ENCODE measurements at places on chromosomes 12 and 14. TPM values are rescaled to one million over a fixed set of nuclear protein-coding genes. Genes with fewer than 3 reads are reported as not detected.

KRT8 gene
- 27.2 TPM for total RNA-seq

LTBP2 gene
- 41.6 TPM for total RNA-seq

MANSC1 gene
- 50.2 TPM for total RNA-seq

CABP1 gene
- total RNA-seq: 2.2 TPM

ABCD2 gene
- 0.12 TPM for total RNA-seq

RFX4 gene
- not detected for total RNA-seq

DENND5B gene
- 5.3 TPM for total RNA-seq

CDCA3 gene
- 14.5 TPM for total RNA-seq

NPFF gene
- total RNA-seq: not detected

BHLHE41 gene
- total RNA-seq: 1.1 TPM

- no peak overlapping the region for H3K4me3 ChIP-seq
- no peak for DNase-seq
- no peaks in the 10 kb centered on the region for H3K4me1 ChIP-seq
- H3K36me3 ChIP-seq: no peaks in the 10 kb centered on the region
- no peaks in the 10 kb centered on the region for H3K27me3 ChIP-seq
- H3K27ac ChIP-seq: no peak overlapping the region
These were observed 125.2 kb downstream of the BCL11B start for GRCh38 chr14:99146616-99147365.

- H3K27me3 ChIP-seq: no peaks in the 10 kb centered on the region
- no peaks in the 10 kb centered on the region for H3K4me1 ChIP-seq
- no peak for DNase-seq
- no peak overlapping the region for H3K27ac ChIP-seq
These were observed 226.9 kb upstream of the ARID2 start for GRCh38 chr12:45502481-45503128.

GRCh38 chr14:72560331-72560730, 333.6 kb downstream of the DPF3 start:
- no peaks in the 10 kb centered on the region for H3K36me3 ChIP-seq
- H3K4me1 ChIP-seq: peaks cover 3% of the 10 kb centered on the region
- no peak for DNase-seq
- H3K27me3 ChIP-seq: peaks cover 12% of the 10 kb centered on the region
- H3K27ac ChIP-seq: no peak overlapping the region
- H3K4me3 ChIP-seq: no peak overlapping the region

DNA sequence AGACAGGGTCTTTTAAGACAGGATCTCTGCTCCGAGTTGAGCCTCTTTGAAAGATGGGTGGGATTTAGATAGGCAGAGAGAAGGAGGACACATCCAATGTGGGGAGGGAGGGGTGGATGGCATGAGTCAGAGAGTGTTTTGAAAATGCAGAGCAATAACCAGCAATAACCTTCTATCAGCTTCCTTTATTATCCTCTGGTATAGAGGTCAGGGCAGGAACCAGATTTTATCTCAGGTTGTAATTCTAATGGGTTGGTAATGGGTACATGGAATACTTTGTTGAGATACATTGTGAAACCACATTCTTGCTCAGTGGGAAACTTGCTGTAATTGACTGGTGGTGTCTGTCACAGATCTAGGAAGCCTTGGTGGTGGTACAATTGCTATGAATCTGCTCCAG, 37.6 kb upstream of the CCDC63 start:
- H3K4me3 ChIP-seq: no peak overlapping the region
- H3K27ac ChIP-seq: no peak overlapping the region
- H3K4me1 ChIP-seq: peaks cover 9% of the 10 kb centered on the region
- H3K36me3 ChIP-seq: no peaks in the 10 kb centered on the region
- no peak for DNase-seq
- H3K27me3 ChIP-seq: peaks cover 14% of the 10 kb centered on the region

DNA sequence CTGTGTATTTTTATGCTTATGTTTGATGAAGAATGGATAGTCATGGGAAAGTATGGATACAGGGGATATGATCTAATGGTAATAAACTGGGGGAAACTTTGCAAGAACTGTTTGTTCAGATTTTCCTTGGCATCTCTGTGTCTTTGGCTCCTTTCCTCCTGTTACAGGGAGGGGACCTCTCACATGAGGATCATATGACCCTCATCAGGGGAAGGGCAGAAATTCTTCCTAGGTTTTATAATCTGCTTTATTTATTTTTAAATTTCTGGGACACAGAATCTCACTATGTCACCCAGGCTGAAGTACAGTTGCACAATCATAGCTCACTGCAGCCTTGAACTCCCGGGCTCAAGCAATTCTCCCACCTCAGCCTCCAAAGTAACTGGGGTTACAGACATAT, 526.5 kb downstream of the CCER1 start:
- H3K4me3 ChIP-seq: no peak overlapping the region
- no peaks in the 10 kb centered on the region for H3K36me3 ChIP-seq
- H3K27me3 ChIP-seq: no peaks in the 10 kb centered on the region
- H3K4me1 ChIP-seq: no peaks in the 10 kb centered on the region
- DNase-seq: no peak
- no peak overlapping the region for H3K27ac ChIP-seq

DNA sequence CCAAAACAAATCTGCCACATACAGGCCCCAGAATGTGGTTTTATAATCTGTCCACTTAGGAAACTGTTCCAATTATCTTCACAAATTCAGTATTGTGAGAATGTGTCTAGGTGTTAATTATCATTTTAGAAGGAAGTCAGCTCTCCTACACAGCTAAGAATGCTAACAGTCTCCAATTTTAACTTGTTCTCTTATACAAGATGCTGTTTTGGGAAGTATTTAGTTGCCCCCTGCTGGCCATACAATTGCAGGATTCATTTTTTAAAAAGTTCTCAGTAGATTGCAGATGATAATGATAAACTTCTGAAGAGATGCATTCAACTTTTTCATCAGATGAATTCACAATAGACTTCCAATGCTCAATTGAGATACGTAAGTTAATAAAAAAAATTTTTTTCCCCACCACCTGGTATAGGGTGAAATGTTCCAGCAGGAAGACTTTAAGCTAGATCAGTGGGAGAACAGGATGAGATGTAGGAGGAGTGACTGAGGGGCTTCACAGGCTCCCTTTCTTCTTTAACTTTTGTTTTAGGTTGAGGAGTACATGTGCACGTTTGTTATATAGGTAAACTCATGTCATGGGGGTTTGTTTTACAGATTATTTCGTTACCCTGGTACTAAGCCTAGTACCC, 27.3 kb upstream of the OSBPL8 start:
- no peak overlapping the region for H3K4me3 ChIP-seq
- no peaks in the 10 kb centered on the region for H3K36me3 ChIP-seq
- no peaks in the 10 kb centered on the region for H3K27me3 ChIP-seq
- no peak for DNase-seq

- H3K36me3 ChIP-seq: no peaks in the 10 kb centered on the region
- DNase-seq: no peak
- H3K27me3 ChIP-seq: no peaks in the 10 kb centered on the region
- no peak overlapping the region for H3K4me3 ChIP-seq
These were observed 134.4 kb upstream of the NUDT4 start for GRCh38 chr12:93243382-93243688.

DNA sequence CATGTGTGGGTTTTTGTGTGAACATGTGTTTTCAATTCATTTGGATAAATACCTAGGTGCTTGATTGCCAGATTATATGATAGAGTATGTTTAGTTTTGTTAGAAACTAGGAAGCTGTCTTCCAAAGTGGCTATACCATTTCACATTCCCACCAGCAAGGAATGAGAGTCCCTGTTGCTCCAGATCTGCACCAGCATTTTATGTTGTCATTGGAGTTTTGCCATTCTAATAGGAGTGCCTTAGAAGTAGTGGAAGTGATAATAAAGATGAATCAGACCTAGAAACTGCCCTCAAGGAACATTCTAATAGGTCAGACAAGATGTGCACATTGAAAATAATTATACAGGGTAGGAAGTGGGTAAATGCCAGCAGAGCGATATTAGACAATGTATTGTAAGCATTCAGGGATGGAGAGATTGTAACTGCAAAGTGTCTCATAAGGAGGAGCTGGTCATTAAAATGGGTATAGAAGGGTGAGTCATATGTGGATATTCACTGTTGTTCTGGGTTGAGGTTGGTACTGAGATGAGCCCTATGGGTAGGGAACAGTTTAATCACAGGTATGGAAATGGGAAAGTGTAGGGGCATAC, 71.4 kb downstream of the MNAT1 start:
- no peaks in the 10 kb centered on the region for H3K36me3 ChIP-seq
- H3K27ac ChIP-seq: no peak overlapping the region
- no peak for DNase-seq
- H3K27me3 ChIP-seq: no peaks in the 10 kb centered on the region

GRCh38 chr14:55005071-55005470, 21.8 kb downstream of the WDHD1 start:
- H3K4me3 ChIP-seq: no peak overlapping the region
- H3K27me3 ChIP-seq: no peaks in the 10 kb centered on the region
- H3K4me1 ChIP-seq: no peaks in the 10 kb centered on the region
- no peak for DNase-seq

DNA sequence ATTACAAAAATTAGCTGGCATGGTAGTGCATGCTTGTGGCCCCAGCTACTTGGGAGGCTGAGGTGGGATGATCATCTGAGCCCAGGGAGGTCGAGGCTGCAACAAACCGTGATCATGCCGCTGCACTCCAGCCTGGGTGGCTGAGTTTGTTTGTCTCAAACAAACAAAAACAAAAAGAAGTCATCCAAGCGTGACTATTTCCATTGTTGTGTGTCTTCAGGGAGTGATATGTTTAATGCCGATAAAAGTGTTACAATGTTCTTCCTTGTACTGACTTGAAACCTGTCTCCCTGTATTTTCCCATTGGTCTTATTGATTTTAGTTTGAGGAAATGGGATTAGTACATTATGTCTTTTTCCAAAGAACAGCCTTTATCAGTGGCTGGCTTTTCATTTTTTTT, 75.6 kb upstream of the USP44 start:
- no peak for DNase-seq
- no peaks in the 10 kb centered on the region for H3K36me3 ChIP-seq
- H3K4me3 ChIP-seq: no peak overlapping the region
- no peaks in the 10 kb centered on the region for H3K4me1 ChIP-seq

DNA sequence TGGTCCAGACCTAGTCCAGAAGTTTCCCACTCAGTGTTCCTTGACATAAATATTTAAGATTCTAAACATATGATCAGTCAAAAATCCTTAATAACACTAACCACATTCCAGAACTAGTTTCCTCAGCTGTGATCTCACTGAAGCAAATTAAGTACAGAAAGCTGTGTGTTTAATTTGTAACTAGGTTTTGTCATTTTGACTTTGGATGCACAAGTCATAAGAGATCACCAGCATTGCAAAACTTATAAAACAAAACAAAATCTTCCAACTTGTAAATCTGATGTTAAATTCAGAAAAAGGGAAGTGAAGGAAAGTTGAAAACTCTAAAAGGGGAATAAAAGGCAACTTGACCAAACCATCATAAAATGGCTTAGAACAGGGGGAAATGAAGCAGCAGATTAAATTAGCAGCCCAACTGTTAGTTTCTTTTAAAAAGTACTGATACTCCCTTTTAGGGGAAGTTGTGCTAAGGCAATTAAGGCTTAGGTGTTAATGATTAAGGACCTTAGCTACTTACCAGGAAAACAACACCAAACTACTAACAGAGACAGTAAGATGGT, 56.6 kb downstream of the SH2B3 start:
- H3K27ac ChIP-seq: no peak overlapping the region
- DNase-seq: no peak
- H3K36me3 ChIP-seq: no peaks in the 10 kb centered on the region
- H3K27me3 ChIP-seq: no peaks in the 10 kb centered on the region
- no peaks in the 10 kb centered on the region for H3K4me1 ChIP-seq

DNA sequence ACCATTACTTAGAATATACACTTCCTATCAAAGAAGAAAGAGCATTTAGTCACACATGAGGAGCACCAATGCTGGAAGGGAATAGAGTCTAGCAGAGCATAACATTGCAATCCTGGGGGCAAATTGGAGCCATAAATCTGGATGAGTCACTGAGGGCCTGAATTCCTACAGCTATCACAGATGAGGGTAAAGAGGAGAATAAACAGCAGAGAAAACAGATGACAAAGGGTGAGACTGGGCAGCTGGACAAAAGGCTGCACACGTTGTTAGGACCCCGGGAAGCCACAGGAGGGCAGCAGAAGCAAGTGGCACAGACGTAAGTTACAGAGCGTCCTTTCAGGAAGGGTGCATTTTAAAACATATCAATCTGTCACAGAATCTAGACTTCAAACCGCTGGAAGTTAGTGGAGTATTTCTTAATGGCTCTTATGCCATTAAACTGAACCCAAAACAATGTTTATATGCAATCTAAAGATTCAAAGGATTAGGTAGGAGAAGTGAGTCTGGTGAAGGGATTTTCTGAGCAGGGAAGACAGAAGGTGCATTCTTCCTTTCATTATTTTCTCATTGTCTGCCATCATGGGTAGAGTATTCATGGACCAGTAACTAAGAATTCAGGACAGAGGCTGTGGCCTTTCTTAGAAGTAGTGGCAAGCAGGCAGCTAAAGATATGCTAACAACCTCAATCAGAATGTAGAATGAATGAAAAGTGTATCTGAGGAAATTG, 159.8 kb upstream of the DAAM1 start:
- H3K27me3 ChIP-seq: no peaks in the 10 kb centered on the region
- peaks cover 8% of the 10 kb centered on the region for H3K4me1 ChIP-seq
- no peak overlapping the region for H3K4me3 ChIP-seq
- no peak overlapping the region for H3K27ac ChIP-seq

- H3K27ac ChIP-seq: no peak overlapping the region
- H3K36me3 ChIP-seq: no peaks in the 10 kb centered on the region
- H3K4me1 ChIP-seq: no peaks in the 10 kb centered on the region
- H3K4me3 ChIP-seq: no peak overlapping the region
- no peak for DNase-seq
These were observed 38.4 kb upstream of the FOXN3 start for GRCh38 chr14:89455412-89455811.

DNA sequence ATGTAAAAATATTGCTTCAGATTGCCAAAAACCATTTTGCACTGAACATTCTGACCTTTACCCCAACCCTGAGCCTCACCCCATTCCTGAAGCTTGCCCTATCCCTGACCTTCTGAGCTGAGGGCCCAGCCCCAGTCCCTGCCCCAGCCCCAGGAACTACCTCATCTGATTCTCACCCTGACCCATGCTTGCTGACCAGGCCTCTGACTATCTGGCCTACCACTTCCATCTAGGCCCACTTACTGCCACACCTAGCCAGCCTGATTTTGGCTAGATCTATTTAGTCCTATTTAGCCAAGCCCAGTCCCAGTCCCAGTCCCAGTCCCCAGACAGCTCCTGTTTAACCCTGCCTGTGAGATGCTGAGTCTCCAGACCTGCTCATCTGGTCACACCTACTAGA, 33.6 kb downstream of the OR10P1 start:
- no peak overlapping the region for H3K27ac ChIP-seq
- H3K4me1 ChIP-seq: no peaks in the 10 kb centered on the region
- DNase-seq: no peak
- no peaks in the 10 kb centered on the region for H3K27me3 ChIP-seq

Measured in esophagus squamous epithelium (tissue), 5 donors.